Skeletal muscle cell (primary cell): ENCODE measurements at places on chromosomes 4 and X.

DNA sequence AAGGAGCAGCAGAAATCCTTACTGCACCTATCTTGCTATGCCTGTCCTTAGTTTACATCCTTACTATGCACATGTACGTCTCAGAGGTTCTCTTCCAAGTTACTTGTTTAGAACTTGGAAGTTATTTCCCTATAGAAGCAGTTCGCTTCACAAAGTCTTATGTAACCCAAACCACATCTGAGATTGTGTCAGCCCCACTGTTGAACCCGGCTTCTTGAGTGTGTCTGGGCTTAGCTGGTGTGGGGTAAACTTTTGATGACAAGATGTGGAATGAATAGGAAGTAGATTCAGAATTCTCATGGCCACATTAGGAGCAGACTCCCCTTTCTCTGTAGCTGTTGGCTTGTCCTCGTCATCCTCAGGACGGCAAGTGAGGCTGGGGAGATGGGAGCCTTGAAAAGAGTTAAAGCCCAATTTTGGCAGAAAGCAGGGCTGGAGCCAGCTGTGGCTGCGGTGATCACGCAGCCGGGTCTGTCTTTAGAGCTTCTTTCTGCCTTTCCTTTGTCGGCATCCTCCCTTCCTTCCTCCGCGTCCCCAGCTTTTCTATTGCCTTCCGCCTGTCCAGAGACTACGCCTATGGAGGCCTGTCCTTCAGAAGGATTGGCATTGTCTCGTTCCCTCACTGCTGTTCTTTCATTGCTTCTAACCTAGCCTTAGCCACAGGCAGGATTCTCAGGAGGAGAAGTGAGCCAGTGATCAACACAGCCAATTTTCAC, 23.0 kb upstream of the LIMCH1 start:
- no peak for DNase-seq

DNA sequence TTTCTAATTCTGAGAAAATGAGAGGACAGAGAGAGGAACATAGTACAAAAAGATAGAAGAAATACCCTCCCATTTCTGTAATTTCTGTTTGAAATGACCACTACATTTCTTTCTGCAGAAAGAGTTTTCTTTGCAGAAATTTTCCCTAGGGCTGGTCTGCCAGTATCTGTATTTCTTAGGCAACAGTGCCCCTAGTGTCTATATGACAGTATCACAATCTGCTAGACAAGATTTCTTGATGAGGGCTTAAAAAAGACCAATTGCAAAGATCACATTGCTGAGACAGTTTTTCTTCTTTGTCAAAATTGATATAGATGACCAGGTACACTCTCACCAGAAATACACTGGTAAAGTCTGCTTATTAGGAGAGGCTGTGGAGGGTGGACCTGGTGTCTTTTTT, 81.0 kb upstream of the ZDHHC15 start:
- peak; percentile 0 for DNase-seq

GRCh38 chr4:185238750-185239149, 29.4 kb downstream of the SNX25 start:
- no peak for DNase-seq

DNA sequence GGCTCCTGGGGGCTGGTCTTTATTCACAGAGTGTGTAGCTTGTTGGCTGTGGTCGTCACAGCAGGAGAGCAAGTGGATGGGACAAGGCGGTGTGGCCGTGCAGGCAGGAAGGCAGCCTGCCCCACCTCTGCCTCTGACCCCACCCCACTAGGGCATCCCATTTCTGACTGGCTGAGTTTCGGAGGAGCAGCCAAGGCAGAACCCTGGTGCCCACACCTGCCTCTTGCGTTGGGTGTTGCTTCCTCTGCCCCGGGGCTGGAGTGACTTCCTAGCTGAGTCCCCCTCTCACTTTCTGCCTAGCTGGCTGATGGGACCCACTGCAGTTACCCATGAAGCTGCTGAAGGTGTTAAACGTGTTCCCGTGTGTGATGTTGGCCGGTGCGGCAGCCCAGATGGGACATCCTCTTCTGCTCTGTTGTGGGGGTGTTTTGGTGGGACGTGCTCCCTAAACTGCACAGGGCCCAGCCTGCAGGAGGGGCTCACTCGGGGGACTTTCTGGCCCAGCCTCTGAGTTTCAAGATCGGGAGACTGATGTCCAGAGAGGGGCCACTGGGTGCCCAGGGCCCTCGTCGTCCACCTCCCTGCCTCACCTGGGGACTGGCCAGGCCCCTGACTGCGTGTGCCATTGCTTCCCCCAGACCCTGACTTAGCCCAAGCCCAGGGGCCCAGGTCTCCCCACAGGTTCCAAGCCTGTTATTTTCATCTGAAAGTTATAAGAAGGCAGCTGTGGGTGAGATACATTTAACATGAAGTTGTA, 101.5 kb downstream of the PSAPL1 start:
- no peak for DNase-seq

GRCh38 chr4:116015549-116015948, 902.1 kb upstream of the NDST4 start:
- DNase-seq, result no peak

DNA sequence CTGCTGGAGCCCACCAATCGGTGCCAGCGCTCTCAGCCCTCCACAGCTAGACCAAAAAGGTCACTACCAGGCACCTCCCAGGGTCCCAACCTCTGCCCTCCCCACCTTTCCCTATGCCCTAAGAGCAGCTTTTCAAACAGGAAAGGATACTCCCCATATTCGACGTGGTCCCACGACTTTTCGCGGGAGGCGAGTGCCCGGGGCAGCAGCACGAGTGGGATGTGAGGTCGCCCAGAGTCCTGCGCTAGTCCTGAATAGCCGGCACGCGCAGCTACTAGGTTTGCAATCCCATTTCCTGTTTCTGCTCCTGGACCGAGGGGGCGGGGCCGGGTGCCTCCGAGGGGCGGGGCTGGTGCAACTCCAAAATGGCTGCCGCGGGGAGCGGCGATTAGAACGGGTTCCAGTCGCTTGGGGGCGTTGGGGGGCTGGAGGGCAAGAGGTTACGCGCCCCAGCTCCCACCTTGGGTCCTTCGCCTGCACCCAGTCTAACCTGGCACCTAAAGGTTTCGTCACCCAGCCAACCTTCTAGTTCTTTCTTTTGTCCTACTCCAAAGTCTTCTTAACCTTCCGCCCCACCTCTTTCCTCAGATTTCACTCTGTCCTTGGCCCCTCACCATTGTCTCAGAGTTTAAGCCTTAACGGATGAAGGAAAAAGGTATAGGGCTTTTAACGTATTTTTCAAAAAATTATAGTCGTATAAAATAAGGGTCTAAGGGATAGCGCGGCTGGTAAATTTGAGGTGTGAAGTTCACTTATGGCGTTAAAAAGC, 85.0 kb upstream of the TENT5D start:
- DNase-seq, result no peak

- DNase-seq, result peak; percentile 21
Measured at GRCh38 chrX:13790206-13791131, 26.4 kb downstream of the GPM6B start.

- no peak for DNase-seq
Measured at GRCh38 chr4:23966725-23967124, 76.9 kb upstream of the PPARGC1A start.

GRCh38 chr4:25065932-25066590, 35.3 kb upstream of the LGI2 start:
- peak; percentile 28 for DNase-seq

DNA sequence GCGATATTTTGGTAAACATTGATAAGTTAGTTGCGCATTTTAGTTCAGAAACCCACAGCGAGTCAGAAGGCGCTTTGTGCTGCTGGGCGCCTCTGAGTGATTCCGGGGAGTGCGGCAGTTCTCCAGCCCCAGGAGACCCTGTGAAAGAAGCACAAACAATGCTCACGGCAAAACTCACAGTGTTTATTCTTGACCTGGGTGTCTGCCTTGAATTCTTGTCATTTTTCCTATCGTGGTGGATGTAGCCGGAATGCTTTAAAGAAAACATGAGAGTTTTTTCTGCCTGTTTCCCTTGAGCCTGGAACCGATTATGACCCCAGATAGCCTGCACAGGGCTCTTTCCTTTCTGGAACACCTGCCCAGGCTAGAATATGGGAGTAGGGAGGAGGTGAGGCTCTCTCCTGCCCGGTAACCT, 6.7 kb downstream of the TBL1X start:
- no peak for DNase-seq
